Fibroblast of the conjunctiva (primary cell): ENCODE measurements at places on chromosomes 7 and 10.

GRCh38 chr7:109641445-109641844, 1071.8 kb downstream of the DNAJB9 start:
- no peak for DNase-seq

GRCh38 chr10:48771234-48771633, 86.6 kb downstream of the WDFY4 start:
- DNase-seq = no peak

- DNase-seq = no peak
These were observed 266.7 kb upstream of the PHF14 start for GRCh38 chr7:10706875-10707493.

DNA sequence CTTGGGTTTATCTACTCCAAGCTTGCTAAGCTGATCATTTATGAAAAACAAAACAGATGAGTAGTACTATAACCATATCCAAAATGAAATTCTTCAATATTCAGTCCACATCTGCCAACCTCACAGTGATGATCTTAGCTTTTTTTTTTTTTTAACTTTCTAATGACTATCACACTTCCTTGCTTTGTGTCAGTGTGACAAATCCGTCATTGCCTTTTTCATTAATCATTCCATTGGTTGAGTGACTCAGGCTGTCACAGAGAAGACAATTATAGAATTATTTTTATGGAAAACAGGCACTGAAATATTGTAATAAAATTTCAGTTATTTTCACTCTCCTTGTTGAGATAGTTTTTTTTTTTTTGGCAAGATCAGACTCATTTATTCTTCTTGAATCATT, 70.7 kb downstream of the CPVL start:
- no peak for DNase-seq

DNA sequence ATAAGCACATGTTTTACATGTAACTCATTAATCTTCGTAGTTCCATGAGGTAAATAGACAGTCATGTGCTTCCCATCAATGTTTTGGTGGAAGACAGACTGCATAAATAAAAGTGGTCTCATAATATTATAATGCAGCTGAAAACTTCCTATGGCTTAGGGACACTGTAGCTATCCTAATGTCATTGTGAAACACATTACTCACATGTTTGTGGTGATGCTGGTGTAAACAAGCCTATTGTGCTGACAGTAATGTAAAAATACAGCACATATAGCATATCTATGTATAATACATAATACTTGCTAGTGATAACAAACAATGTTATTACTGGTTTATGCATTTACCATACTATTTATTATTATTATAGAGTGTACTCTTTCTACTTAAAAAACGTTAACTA, 37.2 kb upstream of the PLXDC2 start:
- DNase-seq = no peak

GRCh38 chr10:11713963-11714362, 28.2 kb upstream of the ECHDC3 start:
- DNase-seq = no peak

DNA sequence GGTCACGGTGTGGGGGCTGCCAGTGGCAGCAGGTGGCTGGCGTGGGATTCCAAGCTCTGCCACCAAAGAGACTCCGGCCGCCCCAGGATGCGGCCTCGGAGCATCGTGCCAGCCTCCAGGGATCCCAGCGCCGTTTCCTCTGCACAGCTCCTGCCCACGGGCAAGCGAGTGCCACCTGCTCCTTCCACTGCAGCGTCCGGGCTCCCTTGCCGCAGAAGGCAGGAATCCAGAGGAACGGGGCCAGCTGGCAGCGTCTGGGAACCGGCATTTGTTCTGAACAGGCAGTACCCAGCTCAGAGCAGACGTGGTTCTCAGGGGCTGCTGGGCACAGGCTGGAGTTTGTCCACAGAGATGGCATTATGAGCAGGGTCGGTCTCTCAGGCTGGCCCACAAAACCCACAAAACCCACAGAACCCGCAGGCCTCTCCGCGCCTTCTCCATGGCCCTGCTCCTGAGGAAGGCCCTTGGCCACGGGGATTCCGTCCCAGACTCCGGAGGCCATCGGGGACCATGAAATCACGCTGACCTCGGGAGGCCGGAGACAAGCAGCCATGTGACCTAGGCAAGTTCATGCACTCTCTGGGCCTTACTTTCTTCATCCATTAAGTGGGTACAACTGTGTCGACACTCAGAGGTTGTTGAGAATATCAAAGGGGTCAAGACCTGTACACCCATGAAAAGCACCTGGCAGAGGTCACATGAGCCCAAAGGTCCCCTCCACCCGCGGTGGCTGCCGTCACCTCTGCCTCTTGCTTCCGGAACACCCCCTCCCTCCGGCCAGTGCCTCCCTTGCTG, 72.1 kb upstream of the TNRC18 start:
- no peak for DNase-seq
